ENCODE measurements at places on chromosomes 16 and 17.

DNA sequence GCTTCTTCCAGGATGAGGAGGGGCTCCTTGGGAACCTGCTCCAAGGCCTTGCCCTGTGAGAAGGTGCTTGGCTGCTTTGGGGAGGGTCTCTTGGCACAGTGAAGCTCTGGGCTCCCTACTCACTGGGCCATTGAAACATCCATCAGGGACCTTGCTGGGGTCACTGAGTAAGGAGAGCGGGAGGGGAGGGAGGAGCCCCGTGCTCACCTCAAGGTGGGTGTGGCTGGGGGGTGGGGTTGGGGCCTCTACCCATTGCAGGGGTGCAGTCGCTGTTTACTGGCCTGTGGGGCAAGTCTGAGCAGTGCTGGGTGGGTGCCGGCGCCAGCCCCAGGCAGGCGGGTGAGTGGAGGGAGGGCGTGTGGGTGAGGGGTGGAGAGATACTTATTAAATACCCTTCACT lies 9.9 kb downstream of the TNS4 start:
- no peak for DNase-seq

DNA sequence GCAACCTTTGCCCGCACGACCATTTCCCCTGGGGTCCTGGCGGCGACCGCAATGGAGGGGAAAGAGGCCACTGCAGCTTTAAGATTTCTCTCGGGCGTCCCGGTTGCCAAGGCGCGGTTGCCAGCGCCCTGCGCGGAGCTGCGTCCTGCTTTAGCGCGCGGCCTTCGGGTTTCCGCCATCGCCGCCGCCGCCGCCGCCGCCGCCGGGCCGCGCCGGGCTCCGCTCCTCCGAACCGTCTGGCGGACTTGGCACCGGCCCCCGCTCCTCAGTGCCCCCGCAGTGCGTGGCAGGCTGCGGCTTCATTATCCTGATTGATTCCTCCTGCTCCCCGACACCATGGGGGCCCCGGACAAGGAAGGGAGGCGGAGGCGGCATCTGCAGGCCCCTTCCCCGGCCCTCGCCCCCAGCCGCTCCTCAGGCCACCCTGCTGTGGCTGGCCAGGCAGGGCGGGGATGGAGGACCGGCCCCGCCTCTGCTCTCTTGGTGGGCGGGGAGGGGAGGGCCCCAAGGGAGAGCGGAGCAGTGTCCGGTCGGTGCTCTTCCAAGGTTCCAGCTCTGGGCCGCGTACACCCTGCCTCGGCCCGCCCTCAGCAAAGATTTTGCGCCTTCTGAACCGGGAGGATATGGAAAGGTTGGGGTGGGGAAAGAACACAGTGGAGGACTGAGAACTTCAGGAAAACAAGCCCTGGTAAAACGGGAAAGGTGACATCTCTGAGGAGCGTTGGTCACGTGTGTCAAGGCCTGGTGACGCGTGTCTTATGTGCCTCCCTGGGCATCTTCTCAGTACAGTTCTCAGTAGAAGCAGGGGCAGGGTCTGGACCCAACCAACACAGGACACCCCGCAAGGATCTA lies 34.0 kb downstream of the NEUROD2 start:
- peak; percentile 93 for DNase-seq

- DNase-seq = no peak
Measured at GRCh38 chr17:78387977-78388941, 9.8 kb downstream of the PGS1 start.

GRCh38 chr17:45240905-45241327 lies 19.2 kb downstream of the FMNL1 start:
- no peak for DNase-seq

GRCh38 chr16:56424791-56425438 lies 430 bp downstream of the AMFR start:
- DNase-seq = peak; percentile 40

DNA sequence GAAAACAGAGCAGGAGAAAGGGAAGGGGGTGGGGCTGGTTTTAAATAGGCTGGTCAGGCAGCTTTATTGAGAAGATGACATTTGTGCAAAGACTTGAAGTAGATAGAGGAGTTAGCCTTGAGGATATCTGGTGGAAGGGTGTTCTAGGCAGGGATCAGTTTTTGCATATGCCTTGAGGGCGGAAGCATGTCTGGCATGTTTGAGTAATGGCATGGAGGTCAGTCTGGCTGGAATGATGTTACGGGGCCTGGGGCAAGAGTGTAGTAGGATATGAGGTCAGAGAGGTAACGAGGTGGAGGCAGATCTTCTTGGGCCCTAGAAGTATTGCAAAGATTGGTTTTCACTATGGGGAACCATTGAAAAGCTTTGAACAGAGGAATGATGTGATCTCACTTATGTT lies 4.8 kb downstream of the RABEP1 start:
- no peak for DNase-seq

- no peak for DNase-seq
Measured at GRCh38 chr16:49617710-49618330, 238.1 kb downstream of the ZNF423 start.

DNA sequence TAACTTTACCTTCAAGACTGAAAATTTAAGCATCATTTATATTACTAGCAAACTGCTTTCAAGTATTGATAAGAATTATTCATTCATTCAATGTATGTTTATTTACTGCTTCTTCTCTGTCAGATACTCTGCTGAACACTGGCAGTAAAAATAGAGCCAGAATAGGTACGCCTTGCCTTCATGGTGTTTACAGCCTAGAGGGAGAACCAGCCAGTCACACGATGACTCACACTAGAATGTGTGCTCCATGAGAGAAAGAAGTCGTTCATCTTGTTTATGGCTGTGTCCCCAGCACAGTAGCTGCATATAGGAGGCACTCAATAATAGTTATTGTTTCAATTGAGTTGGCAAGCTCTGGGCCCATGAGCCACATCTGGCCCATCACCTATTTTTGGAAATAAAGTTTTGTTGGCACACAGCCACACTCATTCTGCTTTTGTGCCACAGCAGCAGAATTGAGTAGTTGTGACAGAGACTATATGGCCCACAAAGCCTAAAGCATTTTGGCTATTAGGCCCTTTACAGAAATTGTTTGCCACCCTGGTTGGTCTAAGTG lies 84.2 kb downstream of the TMC6 start:
- no peak for DNase-seq

DNA sequence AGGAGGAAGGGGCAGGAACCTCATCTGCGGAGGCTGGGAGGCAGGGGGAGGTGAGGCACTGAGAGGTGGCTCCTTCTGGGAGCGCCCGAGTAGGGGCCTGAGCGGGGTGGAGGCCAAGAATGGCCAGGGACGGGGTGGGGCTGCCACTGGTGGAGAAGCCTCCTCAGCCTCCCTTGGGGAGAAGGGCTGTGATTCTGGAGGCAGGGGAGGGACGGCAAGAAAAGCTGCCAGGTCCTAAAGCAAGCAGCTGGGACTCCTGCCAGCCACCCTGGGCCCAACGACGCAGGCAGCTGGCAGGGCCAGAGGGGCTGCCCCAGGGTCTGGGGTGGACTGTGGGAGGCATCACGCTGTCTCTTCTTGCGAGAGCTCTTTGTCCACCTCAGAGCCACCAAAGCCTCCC lies 12.7 kb upstream of the MLKL start:
- DNase-seq = no peak

GRCh38 chr17:63626551-63627180 lies 4.4 kb downstream of the MAP3K3 start:
- DNase-seq = no peak

DNA sequence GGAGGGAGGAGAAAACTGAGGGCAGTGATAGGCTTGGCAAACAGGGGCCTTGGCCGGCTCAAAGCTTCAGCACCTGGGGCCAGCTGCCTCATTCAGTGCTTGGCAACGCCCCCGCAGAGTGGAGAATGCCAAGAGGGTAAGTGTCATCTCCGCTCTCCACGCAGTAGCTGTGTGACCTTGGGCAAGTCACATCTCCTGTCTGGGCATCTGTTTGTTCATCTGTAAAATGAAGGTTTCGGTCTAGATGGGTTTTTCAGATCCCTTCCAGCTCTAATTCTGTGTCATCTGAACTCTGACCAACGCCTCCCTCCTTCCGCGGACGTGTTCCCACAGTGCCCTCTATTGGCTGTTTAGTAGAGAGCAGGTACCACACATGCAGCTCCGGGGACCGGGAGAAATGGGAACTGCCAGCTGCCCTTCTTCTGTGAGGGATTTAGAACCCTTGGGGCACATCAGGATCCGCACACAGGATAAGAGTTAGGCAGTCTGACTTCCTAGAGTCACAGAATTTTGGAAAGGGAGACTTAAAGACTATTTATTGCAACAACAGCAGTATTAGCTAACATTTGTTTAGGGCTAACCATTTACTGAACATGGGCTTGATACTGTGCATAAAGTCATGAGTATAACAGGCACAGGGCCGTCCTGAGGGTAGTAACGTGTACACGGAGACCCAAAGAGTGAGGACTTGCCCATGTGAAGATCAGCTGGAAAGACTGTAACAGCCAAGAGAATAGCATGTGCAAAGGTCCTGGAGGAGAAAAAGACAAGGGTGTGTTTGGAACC lies 26.8 kb downstream of the GP2 start:
- DNase-seq = peak; percentile 63

GRCh38 chr17:38742411-38743308 lies 5.5 kb downstream of the PCGF2 start:
- DNase-seq = peak; percentile 63

GRCh38 chr17:40218740-40219593 lies at the start of gene WIPF2:
WIPF2 (plus strand) TSS chr17:40219304; CDS start chr17:40256460, 37,156 bp downstream.
- peak; percentile 100 for DNase-seq

- DNase-seq = no peak
Measured at GRCh38 chr17:876272-876671, 94.1 kb downstream of the MRM3 start.

GRCh38 chr17:17745476-17746455 lies 64.5 kb downstream of the RAI1 start:
- no peak for DNase-seq

DNA sequence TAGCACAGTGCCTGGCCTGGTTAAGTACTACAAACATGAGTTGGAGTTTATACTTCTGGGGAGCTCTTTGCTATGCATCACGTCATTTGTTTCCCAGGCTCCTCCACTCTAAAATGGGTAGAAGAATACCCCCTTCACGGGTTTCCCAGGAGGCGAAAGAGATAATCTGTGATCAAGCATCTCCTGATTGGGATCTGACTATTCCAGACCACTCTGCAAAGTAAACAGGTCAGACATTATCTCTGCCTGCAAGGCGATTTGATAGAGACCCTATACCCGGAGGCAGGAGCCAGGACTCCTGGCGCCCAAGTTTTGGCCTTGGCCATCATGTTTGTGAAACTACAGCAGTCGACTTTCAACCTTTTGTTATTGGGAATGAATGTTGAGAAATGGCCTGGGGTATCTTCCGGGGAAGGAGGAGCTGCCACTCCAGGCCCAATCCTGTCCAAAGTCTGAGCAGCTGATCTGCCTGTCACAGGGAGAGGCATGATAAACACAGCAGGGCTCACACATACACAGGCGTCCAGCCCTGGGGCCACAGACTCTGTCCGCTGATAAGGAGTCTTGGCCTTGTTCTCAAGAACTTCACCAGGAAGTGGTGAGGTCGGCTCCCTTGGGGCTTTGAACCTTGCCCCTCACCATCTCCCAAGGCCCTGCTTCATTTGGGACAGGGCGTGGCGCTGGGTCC lies 199.9 kb downstream of the MAF start:
- no peak for DNase-seq

DNA sequence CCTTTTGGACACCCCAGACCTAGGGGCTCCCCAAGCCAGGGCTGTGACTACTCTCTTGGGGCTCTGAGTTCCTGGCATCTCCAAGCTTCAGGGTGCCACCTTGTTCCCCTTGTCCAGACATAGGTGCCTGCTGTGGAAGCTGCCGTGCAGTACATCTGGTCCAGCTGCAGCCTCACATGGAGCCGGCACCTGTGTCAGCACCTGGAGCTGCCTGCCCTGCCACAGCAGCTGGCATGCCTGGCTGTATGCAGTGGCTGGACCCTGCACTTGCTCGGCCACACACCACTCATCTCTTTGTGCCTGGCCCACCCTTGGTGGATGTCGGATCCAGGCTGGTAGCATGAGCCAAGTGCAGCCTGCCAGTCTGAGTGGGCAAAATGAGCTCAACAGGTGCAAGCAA lies 775.8 kb downstream of the CDH11 start:
- no peak for DNase-seq

DNA sequence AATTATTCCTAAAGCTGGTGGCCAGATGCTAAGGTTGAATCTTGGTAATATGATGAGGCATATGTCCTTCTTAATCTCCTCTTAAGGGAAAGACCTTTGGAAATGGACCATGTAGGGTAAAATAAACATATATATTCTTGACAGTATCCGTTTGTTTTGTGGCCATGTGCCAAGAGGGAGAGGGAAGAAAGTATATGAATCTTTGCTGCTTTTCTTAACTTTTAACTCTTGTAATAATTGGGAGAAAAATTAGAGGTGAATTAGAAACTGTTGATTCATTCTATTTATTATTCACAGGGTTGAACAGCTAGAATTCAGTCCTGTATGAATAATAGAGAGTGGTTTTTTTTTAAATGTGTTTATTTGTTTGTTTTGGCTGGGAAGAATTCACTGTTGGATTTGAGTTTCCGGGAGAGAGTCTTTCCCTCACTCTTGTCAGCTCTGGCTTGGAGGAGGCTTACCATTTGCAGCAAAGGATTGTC lies 31.6 kb downstream of the AATF start:
- no peak for DNase-seq

- no peak for DNase-seq
Measured at GRCh38 chr17:57257195-57257894, 1.0 kb downstream of the MSI2 start.
